ENCODE measurements at places on chromosomes 6 and 20.

DNA sequence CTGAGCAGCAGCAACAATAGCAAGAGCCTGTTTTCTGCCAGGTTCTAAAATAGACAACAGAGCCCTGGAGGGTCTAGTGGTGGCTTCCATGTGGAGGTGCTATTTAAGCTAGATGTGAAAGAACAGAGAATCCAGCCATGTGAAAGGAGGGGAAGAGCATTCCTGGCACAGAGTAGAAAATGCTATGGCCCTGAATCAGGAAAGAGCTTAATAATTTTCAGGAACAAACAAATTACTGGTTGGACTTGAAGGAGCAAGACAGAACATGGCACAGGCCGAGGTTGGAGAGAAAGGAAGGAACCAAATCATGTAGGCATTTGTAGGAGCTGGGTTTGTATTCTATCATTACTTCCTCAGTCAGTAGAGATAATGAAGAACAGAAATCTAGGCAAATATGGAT is 98.3 kb downstream of the AIG1 start:
- H3K36me3 ChIP-seq, result no peaks in the 10 kb centered on the region
- H3K4me1 ChIP-seq, result no peaks in the 10 kb centered on the region
- H3K4me3 ChIP-seq, result no peak overlapping the region
- no peak for DNase-seq
- no peaks in the 10 kb centered on the region for H3K27me3 ChIP-seq

DNA sequence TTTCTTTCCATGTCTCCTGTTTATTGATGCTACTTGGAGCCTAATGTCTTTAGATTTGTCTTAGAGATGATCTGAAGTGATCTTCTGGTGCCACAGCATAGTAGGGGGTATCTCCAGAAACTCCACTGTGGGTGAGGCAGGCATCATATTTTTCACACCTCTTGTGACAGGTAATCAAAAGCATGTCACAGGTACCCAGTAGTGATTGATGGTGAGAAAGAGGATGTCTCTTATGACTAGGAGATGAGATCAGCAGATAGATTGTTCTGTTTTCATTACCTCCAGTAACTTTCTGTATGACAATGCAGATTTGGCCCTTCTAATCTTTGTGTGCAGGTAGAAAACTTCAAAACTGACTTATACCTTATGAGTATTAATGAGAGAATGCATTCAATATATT is 13.5 kb downstream of the NCOA7 start:
- H3K27me3 ChIP-seq, result no peaks in the 10 kb centered on the region
- no peaks in the 10 kb centered on the region for H3K36me3 ChIP-seq
- no peak overlapping the region for H3K4me3 ChIP-seq
- H3K4me1 ChIP-seq, result no peaks in the 10 kb centered on the region
- no peak for DNase-seq
- no peak overlapping the region for H3K27ac ChIP-seq

DNA sequence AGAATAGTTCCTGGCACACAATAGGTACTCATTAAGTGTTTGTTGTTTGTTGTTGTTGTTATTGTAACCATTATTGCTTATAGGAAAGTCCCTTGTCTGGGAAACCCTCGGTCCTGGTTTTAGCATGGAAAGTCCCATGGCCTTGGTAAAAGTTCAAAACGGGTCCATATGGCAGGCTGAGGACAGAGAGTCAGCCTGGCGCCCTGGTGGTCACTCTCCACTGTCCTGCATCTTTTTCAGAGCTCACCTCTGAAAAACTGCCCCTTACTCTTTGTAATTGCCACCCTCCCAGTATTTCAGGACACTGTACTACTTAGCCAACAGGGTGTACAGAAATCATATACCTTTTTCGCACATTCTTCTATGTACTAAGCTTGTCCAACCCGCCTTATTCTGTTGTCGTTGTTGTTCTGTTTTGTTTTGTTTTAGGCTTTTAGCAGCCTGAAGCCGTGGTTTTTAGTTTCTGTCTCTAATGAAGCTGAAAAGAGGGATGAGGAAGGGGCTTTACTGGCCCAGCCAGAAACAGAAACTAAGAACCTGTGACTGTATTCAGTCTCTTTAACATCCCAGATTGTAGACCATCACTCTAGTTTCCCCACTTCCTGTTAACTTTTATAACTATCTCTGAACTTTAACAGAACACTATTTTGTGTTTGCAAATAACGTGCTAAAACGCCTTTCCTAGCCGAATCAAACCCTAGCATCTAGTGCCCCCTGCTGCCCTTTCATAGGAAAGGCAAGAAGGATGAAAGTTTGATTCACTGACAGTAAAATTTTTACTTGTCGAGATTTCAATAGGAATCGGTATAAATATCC is 7.6 kb upstream of the TMEM14A start:
- H3K4me1 ChIP-seq, result peaks cover 10% of the 10 kb centered on the region
- no peak for DNase-seq
- peaks cover 2% of the 10 kb centered on the region for H3K36me3 ChIP-seq

GRCh38 chr20:21183722-21184121 is 57.8 kb downstream of the KIZ start:
- no peak overlapping the region for H3K4me3 ChIP-seq
- H3K4me1 ChIP-seq, result peaks cover 6% of the 10 kb centered on the region
- no peak overlapping the region for H3K27ac ChIP-seq
- no peaks in the 10 kb centered on the region for H3K27me3 ChIP-seq
- no peaks in the 10 kb centered on the region for H3K36me3 ChIP-seq

- H3K4me3 ChIP-seq, result peak overlapping the region; percentile 95
- no peak for DNase-seq
- no peaks in the 10 kb centered on the region for H3K27me3 ChIP-seq
- peak overlapping the region; percentile 78 for H3K27ac ChIP-seq
- H3K4me1 ChIP-seq, result peaks cover 2% of the 10 kb centered on the region
- peaks cover 13% of the 10 kb centered on the region for H3K36me3 ChIP-seq
Observed at GRCh38 chr20:36606158-36607066, 833 bp downstream of the RAB5IF start.

GRCh38 chr20:43971267-43971666 is 56.6 kb downstream of the TOX2 start:
- no peaks in the 10 kb centered on the region for H3K27me3 ChIP-seq
- no peaks in the 10 kb centered on the region for H3K36me3 ChIP-seq
- DNase-seq, result no peak

GRCh38 chr6:23077772-23078171 is 508.4 kb downstream of the HDGFL1 start:
- H3K4me1 ChIP-seq, result no peaks in the 10 kb centered on the region
- H3K36me3 ChIP-seq, result no peaks in the 10 kb centered on the region
- DNase-seq, result no peak
- no peak overlapping the region for H3K27ac ChIP-seq

GRCh38 chr6:80541181-80541580 is 434.7 kb downstream of the BCKDHB start:
- H3K36me3 ChIP-seq, result no peaks in the 10 kb centered on the region
- no peak overlapping the region for H3K27ac ChIP-seq
- no peak overlapping the region for H3K4me3 ChIP-seq
- H3K27me3 ChIP-seq, result no peaks in the 10 kb centered on the region

DNA sequence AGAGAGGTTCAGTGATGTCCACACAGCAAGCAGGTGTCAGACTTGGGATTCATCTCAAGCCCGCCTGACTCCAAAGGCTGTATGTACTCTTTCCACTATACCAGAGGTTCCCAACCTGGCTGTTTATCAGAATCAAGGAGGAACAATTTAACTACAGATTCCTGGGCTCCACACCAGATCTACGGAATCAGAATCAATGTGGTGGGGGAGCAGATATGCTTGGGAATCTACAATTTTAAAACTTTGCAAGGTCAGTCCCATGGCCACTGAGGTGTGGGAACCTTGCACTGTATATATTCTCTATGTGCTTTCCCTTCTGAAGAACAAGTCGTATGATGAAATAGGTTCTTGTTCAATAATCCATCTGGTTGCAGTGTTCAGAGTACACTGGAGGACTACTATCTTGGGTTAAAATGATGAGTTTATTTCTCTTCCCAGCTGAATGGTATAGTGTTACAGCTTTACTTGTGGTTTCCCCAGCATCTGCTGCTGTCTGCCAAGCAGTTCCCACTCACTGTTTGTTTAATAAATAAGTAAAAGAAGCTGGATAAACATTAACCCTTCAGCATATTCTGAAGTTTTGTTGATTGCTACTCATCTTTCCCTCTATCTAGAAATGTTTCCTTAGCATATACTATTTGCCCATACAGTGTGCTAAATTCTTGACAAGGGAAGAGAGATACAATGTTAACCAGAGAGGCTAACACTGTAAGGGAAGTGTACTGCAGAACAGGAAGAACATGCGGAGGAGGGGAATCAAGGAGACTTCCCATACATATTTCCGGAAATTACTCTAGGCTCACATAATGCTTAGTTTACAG is 9.9 kb downstream of the TTI1 start:
- H3K27ac ChIP-seq, result no peak overlapping the region
- H3K27me3 ChIP-seq, result no peaks in the 10 kb centered on the region
- no peak overlapping the region for H3K4me3 ChIP-seq
- H3K36me3 ChIP-seq, result no peaks in the 10 kb centered on the region
- no peaks in the 10 kb centered on the region for H3K4me1 ChIP-seq

GRCh38 chr6:48695872-48696271 is 584.9 kb upstream of the PTCHD4 start:
- no peaks in the 10 kb centered on the region for H3K27me3 ChIP-seq
- no peaks in the 10 kb centered on the region for H3K4me1 ChIP-seq

DNA sequence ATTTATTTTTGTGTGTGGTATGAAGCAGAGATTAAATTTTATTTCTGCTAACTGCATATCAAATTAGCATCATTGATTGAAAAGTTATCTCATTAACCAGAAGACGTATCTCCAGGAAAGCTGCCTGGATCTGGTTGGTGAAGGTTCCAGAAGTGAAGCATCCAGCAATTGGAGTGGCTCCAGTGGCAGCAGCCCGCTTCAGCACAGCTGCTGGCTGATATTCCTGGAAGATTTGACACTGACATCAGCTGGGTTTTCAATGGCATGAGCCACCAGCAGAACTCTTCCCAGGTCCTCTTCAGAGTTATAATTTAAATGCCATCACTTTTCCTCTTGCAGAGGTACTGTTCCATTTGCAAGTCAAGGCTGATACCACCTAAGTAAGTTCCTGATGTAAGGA is 363.5 kb downstream of the BCKDHB start:
- H3K4me1 ChIP-seq, result no peaks in the 10 kb centered on the region
- no peak overlapping the region for H3K4me3 ChIP-seq
- H3K36me3 ChIP-seq, result no peaks in the 10 kb centered on the region

DNA sequence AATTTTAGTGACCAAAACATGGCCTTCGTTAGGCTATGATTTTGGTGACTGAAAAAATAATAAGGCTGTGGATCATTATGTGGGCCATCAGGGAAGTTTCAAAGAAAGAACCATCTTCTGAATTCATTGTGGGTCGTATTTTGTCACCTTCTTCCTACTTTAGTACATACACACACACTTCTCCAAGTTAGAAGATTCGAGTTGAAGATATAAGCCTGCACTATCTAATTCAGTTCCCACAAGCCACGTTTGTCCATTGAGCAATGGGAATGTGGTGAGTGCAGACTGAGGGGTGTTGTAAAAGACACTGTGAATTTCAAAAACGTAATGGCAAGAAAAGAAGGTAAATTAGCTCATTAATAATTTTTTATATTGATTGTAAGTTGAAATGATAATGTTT is 766.0 kb downstream of the KIF16B start:
- H3K27ac ChIP-seq, result no peak overlapping the region
- H3K36me3 ChIP-seq, result no peaks in the 10 kb centered on the region
- peaks cover 3% of the 10 kb centered on the region for H3K4me1 ChIP-seq
- no peaks in the 10 kb centered on the region for H3K27me3 ChIP-seq

- no peak overlapping the region for H3K27ac ChIP-seq
- no peak overlapping the region for H3K4me3 ChIP-seq
- peaks cover 10% of the 10 kb centered on the region for H3K4me1 ChIP-seq
- no peaks in the 10 kb centered on the region for H3K27me3 ChIP-seq
- DNase-seq, result no peak
Observed at GRCh38 chr20:2382833-2383232, 2.1 kb downstream of the TGM6 start.

GRCh38 chr20:43789593-43789992 is 62.8 kb upstream of the GTSF1L start:
- no peaks in the 10 kb centered on the region for H3K36me3 ChIP-seq
- no peak overlapping the region for H3K27ac ChIP-seq
- no peaks in the 10 kb centered on the region for H3K27me3 ChIP-seq
- DNase-seq, result no peak
- H3K4me1 ChIP-seq, result no peaks in the 10 kb centered on the region

- no peak for DNase-seq
- no peaks in the 10 kb centered on the region for H3K36me3 ChIP-seq
- H3K4me1 ChIP-seq, result no peaks in the 10 kb centered on the region
- peak overlapping the region; percentile 86 for H3K4me3 ChIP-seq
Observed at GRCh38 chr6:93416571-93417420, 2.6 kb downstream of the EPHA7 start.

DNA sequence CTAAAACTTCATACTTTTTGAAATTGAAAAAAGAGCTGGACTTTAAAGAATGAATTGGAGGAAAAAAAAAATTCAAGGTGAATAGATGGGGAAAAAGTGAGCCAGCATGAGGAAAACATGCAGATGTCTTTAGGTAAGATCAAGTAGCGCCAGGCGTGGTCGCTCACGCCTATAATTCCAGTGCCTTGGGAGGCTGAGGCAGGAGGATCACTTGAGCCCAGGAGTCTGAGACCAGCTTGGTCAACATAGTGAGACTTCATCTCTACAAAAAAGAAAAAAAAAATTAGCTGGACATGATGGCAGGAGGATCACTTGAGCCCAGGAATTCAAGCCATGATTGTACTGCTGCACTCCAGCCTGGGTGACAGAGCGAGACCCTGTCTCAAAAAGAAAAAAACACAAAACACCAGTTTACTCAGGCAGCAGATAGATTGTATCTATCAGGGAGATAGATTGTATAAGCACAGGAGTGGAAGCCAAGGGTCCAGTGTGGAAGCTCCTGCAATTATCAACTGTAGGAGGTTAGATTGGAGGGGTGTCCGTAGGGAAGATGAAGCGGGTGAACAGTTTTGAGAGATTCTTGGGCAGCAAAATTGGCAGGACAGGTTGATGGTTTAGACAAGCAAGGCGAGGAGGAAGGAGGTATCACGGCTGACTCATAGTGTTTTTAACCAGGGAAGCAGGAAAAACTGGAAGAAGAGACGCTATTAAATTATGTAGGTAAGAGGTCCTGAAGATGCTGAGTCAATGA is 97.6 kb upstream of the ZNF217 start:
- no peak overlapping the region for H3K27ac ChIP-seq
- no peaks in the 10 kb centered on the region for H3K4me1 ChIP-seq
- H3K27me3 ChIP-seq, result no peaks in the 10 kb centered on the region

DNA sequence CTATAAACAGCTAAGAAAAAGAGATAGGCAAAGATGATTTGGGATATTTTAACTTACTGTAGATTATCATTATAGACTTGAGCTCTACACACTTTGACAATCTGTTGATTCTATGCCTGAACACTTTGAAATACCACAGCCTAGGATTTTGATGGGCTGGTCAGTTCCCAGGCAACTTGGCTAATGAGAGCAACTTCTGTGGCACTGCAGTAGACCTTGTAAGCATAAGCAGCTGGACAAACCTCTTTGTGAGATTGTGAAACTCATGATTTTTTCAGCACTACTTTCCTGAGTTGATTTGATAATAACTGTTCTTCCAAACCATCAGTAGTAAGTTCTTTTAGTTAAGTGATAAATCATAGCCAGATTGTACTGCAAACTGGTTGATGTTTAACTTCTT is 27.1 kb upstream of the ELOVL5 start:
- no peak overlapping the region for H3K4me3 ChIP-seq
- H3K27ac ChIP-seq, result no peak overlapping the region
- no peaks in the 10 kb centered on the region for H3K27me3 ChIP-seq
- H3K4me1 ChIP-seq, result no peaks in the 10 kb centered on the region
- no peak for DNase-seq
- H3K36me3 ChIP-seq, result no peaks in the 10 kb centered on the region

GRCh38 chr6:111580826-111581505 is 24.7 kb downstream of the TRAF3IP2 start:
- no peaks in the 10 kb centered on the region for H3K4me1 ChIP-seq
- no peak overlapping the region for H3K27ac ChIP-seq
- no peaks in the 10 kb centered on the region for H3K27me3 ChIP-seq
- no peak for DNase-seq
